ENCODE measurements at places on chromosomes 13 and 19.

DNA sequence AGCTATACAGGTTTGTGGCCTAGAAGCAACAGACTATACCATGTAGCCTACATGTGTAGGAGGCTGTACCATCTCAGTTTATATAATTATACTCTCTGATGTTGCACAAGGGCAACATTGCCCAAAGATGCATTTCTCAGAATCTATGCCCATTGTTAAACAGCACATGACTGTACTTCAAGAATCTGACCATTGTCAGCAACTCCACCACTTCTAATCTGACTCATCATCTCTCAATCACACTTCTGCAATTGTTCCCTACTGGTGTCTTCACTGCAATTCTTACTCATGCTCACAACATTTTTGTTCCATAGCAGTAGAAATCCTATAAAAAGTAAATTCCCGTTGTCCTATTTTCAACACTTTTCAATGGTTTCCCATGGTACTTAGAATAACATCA lies 63.9 kb upstream of the ATXN8OS start:
- DNase-seq = no peak

DNA sequence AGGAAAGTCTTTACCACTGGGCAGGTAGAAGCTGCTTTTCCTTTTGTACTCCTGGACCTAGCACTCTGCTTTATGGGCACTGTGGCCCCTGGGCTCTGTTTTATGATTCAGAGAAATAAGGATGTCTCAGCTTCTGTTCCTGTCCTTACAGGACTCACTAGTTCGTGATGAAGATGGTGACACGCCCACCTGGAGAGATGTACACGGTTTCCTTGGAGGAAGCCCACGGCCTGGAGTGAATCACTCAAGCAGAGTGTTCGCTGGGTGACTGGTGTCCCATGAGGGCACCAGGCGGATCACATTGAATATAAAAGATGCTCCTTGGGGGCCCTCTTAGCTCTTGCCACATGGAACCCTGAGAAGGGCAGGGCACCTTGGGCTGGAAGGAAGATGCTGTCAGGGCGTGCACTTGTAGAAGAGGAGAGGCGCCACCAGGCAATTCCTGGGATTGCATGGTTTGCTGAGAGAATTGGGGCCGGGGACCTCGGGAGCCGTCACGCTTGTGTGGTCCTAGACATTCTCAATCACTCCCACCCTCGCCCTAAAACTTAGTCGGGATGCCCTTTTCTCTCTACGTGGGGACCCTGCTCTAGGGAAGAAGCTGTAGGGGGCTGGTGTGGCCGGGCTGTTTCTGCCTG lies 202.6 kb downstream of the TSHZ3 start:
- no peak for DNase-seq

DNA sequence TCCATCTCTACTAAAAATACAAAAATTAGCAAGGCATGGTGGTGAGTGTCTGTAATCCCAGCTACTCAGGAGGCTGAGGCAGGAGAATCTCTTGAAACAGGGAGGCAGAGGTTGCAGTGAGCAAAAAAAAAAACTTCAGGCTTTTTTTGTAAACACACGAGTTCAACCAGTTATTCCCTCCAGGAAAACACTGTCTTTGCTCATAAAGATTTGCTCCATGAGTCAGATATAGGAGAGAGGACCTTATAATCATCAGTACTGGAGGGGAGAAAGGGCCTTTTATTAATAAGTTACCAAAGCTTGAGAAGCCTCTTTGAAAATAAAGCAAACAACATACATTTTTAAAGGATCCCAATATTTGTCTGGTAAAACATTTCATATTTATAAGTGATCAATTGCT lies 110.7 kb downstream of the EFNB2 start:
- DNase-seq = no peak

DNA sequence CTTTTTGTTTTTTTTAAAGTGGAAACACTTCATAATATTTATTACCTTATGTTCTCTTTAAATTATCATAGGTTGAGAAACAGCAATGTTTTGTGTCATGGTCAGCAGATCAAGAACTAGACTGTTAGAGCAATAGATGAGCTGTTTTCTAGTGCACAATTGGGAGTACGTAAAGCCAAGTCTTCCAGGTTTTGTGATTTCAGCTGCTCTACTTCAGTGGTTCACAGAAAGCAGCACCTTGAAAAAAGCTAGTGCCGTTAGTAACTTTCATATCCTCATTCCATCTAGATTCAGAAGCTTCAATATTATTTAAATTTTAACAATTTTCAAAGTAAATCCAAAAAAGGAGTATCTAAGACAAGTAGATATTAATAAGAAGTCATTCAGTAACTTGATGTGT lies 1.9 kb downstream of the GPR18 start:
- DNase-seq = no peak

DNA sequence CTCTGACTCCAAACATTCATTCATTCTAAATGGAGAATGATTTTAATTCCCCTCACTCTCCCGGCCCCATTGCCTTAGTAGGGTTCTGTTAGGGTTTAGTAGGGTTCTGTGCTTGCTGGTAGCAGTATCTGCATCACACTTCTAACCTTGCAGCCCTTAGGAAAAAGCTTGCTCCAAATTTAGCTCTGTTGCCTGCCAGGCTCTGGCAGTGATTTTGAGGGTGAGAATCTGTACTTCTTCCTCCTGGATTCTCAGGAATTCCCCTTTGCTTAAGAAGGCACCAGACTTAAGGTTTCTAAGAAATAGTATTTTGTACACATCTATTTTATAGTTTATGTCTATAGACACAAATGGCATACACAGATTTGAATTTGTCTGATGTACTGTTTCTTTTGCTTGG lies 14.7 kb downstream of the B3GLCT start:
- DNase-seq = no peak

- no peak for DNase-seq
Measured at GRCh38 chr13:36130552-36131221, 495 bp downstream of the DCLK1 start.

DNA sequence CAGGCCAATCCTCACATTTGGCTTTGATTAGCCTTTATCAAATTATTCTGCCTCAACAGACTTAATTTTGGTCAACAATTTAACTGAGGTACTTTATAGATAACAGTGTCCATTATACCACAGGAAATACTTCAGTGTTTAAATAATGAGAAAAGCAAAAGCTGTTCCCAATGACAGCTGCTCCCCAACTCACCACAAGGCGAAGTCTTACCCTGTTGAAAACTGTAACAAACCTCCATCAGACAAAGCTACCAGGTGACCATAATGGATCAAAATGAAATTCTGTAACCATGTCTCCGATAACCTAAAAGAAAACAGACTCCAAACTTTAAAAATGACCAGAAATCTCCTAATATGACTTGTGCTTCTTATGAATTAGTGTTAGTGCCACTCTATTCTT lies 50.3 kb downstream of the ZNF44 start:
- DNase-seq = no peak

DNA sequence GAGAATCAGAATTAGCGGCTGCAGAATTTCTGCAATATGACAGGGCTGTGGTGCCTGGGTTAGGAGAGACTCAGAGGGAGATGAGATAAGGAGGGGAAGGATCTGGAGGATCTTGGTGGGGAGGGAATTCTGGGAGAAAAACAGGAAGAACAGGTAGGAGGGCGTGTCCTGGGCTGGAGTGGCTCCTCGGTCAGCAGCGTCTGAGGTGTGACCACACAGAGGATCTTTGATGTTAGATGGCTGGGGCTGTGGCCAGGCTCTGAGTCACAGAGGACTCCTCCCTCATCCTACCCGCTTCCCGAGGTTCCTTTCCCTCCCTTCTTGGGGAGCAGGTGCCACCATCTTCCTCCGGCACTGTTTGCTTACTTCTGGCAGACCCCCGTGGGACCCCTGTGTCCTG lies 6.4 kb upstream of the KLK6 start:
- no peak for DNase-seq

DNA sequence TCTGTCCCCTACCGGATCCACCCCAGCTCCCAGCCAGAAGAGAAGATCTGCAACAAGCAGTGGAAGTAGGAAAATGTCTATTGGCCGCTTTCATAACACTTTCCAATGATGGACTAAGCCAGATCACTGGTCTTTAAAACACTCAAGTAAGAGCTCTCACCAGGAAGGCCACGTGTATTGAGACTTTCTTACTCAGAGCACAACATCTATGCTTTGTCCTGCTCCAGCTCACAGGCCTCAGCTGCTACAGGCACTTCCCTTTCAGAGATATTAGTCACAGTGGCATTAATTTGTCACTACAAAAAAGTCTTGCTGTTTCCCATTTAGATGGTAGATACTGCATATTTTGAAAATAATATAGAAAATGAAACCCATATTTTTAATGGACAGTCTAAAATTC lies 164.2 kb downstream of the ABCC4 start:
- DNase-seq = peak; percentile 5

DNA sequence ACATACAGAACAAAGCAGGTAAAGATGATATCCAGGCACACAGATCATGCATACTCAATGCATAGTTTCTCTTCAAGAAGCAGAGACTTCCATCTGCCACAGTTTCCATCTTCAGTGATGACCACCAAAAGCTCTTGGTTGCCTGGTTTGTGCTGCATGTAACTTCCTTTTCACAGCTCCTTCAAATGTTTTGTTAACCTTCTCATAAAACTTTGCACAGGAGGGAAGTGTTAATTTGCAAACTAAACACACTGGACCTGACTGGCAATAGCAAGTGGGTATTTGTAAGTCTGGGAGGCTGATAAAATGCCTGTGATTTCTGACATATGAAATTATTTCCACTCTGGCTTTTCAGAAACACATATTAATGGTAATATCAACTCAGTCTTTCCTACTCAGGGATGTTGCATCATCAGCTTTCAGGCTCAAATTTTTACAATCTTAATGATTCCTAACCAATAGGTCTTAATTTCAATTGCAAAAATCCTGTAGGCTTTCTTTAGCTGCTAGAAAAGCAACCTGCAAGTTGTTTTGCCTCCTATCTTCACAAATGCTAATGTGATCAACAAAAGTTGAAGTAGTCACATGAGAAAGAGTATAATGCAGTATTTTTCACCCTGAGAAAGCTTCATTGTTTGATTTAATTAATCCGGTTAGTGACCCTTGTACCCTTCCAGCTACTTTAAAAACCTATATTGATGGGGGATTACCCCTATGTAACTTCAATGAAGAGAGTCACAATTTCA lies 575.6 kb downstream of the DIAPH3 start:
- DNase-seq = no peak

- DNase-seq = no peak
Measured at GRCh38 chr13:74761801-74762757, 627.9 kb upstream of the KLF12 start.

GRCh38 chr19:737591-738093 lies 13.3 kb upstream of the MISP start:
- peak; percentile 72 for DNase-seq

DNA sequence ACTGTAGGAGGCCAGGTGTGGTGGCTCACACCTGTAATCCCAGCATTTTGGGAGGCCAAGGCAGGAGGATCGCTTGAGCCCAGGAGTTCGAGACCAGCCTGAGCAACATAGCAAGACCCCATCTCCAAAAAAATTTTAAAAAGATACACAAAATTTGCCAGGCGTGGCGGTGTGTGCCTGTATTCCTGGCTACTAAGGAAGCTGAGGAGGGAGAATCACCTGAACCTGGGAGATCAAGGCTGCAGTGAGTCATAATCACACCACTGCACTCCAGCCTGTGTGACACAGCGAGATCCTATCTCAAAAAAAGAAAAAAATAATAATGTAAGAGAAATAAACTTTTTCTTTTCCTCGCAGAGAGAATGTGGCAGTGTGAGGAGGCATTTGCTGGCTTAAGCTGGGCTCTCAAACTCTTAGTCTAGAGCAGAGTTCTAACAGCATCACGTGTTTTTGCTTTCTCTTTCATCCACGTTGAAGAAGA lies 21.1 kb downstream of the FAM187B start:
- no peak for DNase-seq

DNA sequence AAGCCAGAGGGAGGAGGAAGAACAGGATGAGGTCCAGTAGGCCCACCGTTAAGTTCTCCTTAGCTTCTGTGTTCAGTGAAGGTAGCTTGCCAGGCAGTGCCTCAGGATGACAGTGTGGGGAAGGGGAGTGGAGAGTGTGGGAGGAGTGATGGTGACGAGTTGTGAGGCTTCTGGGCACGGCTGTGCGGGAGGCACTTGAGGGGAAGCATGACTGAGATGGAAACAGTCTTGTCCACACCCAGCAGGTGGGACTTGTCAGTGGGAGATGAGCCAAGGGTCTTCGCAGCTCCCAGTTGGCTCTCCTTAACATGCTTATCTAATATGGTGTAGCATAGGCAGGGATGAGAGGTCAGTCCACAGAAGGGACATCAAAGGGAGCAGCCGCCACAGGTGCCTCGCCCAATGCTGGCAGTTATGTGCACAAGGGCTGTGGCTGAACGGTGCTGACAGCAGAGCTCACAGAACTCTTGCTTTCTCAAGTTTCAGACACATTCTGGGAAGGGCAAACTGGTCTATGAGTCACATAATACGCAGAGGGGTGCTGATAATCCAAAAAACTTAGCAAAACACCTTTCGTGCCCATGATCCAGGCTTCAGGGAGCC lies 47.5 kb downstream of the OXGR1 start:
- no peak for DNase-seq

DNA sequence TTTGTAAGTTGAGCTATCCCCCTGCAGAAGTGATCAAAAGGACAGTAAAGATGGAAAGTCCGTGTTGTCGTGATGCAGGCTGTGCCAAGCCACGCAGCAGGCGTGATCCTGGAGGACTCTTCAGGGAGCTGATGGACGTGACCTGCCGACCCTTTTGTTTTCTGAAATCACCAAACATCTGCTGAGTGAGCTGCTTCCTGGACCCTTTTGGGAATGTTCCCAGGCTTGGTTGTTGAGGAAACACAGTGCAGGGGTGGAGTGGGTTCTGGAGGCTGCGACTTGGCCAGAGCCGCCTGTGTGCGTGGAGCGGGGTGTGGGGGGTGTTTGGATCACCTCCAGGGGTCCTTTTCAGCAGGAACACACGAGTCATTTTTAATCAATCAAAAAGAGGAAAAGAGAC lies 15.4 kb upstream of the CPAMD8 start:
- DNase-seq = no peak

DNA sequence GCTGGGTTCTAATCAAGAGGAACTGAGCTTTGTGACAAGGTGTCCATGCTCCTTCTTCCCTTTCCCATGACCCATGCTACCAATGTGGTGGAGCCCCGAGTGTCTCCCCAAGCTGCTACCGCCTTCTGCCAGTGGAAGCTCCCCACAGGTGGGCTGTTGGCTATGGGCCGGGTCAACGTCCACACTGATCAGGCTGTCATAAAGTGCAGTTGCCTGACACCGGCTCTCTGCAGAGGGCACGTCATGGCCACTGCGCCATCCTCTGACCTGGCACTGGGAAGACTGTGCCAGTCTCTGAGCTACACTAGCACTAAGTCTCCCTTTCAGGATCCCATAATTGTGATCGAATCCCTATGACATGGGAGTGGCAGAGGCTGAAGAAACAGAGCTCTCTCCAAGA lies 192.3 kb downstream of the USP12 start:
- DNase-seq = no peak

DNA sequence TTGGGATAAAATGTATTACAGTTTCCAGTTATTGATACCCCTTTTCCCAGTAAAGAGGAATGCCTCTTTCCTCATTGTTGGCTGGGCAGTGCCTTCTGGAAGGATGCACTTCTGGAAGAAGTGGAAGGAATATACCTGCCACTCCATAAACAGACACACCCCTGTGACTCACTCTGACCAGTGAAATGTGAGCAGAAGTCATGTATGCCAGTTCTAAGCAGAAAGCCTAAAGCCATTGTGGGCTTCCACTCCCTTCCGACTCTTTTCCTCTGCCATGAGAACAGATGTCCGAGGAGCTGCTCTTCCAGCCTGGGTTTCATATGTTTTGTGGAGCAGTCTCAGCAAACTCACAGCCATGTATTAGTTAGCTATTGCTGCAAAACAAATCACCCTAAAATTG lies 166.1 kb upstream of the SERP2 start:
- DNase-seq = no peak
